Thymus (tissue), 14 donors: ENCODE measurements at places on chromosomes 12 and 14. TPM values are rescaled to one million over a fixed set of nuclear protein-coding genes. Genes with fewer than 3 reads are reported as not detected.

DNA sequence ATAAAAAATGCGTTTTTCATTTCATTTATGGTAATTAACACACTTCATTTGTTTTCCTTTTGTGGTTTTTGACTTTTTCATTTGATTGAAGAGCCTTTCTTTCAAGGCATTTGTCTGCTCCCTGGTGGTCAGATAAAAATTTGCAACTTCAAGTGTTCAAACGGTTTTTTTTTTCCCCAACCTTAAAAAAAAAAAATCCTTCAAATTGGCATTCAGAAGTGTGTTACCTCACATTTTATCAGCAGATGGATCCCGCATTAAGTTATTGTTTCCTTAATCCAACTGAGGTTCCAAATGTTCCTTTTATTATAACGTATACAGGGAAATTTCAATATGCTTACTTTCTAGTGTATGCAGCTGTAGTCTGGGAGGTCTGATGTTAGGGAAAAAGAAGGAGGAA lies 47.2 kb downstream of the MYF5 start:
- no peak for DNase-seq

- DNase-seq: no peak
These were observed 24.4 kb downstream of the ADCY6 start for GRCh38 chr12:48764521-48764920.

DNA sequence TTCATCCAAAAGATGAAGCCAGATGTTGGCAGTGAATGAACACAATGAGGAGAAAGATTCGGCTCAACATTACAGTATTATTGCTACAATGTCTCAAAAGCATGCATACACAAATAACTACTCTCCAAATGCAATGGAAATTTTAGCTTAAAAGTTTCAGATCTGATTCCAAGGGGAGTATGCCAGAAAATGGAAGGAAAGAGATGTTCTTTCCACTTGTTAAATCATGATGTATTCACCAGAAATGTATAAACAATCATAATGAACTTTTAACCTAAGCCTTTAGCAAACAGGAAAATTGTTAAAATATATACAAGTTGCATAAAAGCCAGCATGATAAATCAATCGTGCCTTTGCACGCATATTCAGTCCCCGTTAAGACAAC lies 62.1 kb downstream of the SH2B3 start:
- DNase-seq: no peak

GRCh38 chr12:8609061-8609570 lies 3.5 kb downstream of the AICDA start:
- DNase-seq: no peak

- DNase-seq: no peak
These were observed 455.2 kb downstream of the CCDC91 start for GRCh38 chr12:28645436-28645835.

- DNase-seq: no peak
These were observed 1.1 kb downstream of the CNIH1 start for GRCh38 chr14:54440037-54440436.

DNA sequence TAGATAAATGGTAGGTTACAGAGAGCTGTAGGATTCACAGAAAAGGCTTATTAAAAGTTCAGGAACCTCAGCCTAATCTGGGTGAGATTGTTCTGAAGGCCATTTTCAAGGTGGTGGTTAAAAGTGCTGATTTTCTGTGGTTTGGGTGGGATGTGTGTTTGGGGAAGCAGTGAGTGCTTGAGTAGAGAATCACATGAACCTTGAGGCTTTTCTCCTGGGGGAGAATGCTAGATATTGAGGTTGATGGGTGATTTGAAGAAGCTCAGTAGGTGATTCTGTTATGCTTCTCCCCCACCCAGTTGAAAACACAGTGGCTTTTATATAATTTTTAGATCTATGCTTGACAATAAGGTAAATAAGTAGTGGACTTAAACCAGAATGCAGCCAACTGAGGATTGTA lies 420.9 kb downstream of the PCNX1 start:
- no peak for DNase-seq

- no peak for DNase-seq
These were observed 17.7 kb upstream of the TDG start for GRCh38 chr12:103947871-103948555.

- no peak for DNase-seq
These were observed 148.2 kb downstream of the KIF21A start for GRCh38 chr12:39294715-39295114.

- no peak for DNase-seq
These were observed 109.8 kb downstream of the PHLDA1 start for GRCh38 chr12:75921622-75922289.

- no peak for DNase-seq
These were observed 12.1 kb upstream of the SCARB1 start for GRCh38 chr12:124875803-124876132.

GRCh38 chr14:105499256-105500035 lies 8.4 kb downstream of the TEDC1 start:
- no peak for DNase-seq

The COX8C gene
- total RNA-seq: not detected

The SDSL gene
- total RNA-seq: 2.1 TPM

The CNTN1 gene
- total RNA-seq: 5.6 TPM

The SOAT2 gene
- total RNA-seq: 0.61 TPM

The SOX5 gene
- total RNA-seq: 2.0 TPM

The GLT1D1 gene
- 0.33 TPM for total RNA-seq

The CLEC14A gene
- 4.8 TPM for total RNA-seq
